ENCODE measurements at places on chromosomes 4 and X. TPM values are rescaled to one million over a fixed set of nuclear protein-coding genes. Genes with fewer than 3 reads are reported as not detected.

The GPRASP1 gene
- total RNA-seq = 0.94 TPM

The MAGEA11 gene
- total RNA-seq = not detected

The ADH1B gene
- total RNA-seq = not detected

The GPR82 gene
- total RNA-seq = not detected

The RPS6KA6 gene
- total RNA-seq = 4.0 TPM

The TRMT44 gene
- total RNA-seq = 5.7 TPM

The PCDH11X gene
- total RNA-seq = 8.3 TPM

The TEX13D gene
- not detected for total RNA-seq

The TFE3 gene
- total RNA-seq = 56.8 TPM

The CSAG3 gene
- total RNA-seq = not detected

The KDR gene
- total RNA-seq = 0.10 TPM

The GYPA gene
- total RNA-seq = not detected

The BLTP1 gene
- 21.1 TPM for total RNA-seq

The ALAS2 gene
- not detected for total RNA-seq

The CENPVL1 gene
- total RNA-seq = not detected

The FGFBP2 gene
- total RNA-seq = not detected

The H2BW2 gene
- total RNA-seq = not detected

The CT47B1 gene
- total RNA-seq = not detected

The GAGE12H gene
- total RNA-seq = not detected

The UGT2B7 gene
- not detected for total RNA-seq

The PPARGC1A gene
- 2.0 TPM for total RNA-seq

The C1QTNF7 gene
- not detected for total RNA-seq
